Activated CD4-positive, alpha-beta T cell treated with anti-CD3 and anti-CD28 coated beads for 4 hours (primary cell): ENCODE measurements at places on chromosomes 13 and 19.

GRCh38 chr13:109804654-109805053 is 18.3 kb upstream of the IRS2 start:
- no peak for DNase-seq

DNA sequence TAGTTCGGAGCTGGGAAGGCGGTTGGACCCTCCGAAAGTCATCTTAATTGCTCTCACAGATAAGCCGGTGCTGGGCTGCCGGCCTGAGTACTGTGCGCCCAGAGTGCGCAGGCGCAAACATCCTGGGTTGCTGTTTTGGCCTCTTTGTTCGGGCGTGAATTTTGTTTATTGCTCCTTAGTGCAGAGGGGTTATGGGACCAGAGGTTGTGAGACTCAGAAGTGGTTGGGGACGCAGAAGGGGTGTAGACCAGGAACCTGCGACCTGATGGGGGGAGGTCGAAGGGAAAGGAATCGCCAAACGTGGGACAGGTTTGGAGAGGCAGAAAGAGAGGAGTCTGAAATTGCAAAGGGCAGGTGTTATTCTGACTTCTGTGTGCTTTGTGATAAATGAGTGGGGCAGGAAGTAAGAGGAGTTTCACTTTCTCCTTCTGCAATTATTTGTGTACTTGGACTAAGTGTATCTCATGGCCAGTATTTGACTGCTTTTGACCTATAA is 607 bp upstream of the ZNF566 start:
- no peak for DNase-seq

- DNase-seq = no peak
Observed at GRCh38 chr13:34667286-34668218, 274.5 kb upstream of the NBEA start.

GRCh38 chr13:61252213-61252612 is 163.4 kb downstream of the PCDH20 start:
- DNase-seq = no peak

- no peak for DNase-seq
Observed at GRCh38 chr13:76398425-76398824, 487.8 kb downstream of the KCTD12 start.

- DNase-seq = no peak
Observed at GRCh38 chr13:102141625-102142472, 260.0 kb downstream of the FGF14 start.

- no peak for DNase-seq
Observed at GRCh38 chr13:58882516-58882915, 1251.0 kb downstream of the PCDH17 start.

DNA sequence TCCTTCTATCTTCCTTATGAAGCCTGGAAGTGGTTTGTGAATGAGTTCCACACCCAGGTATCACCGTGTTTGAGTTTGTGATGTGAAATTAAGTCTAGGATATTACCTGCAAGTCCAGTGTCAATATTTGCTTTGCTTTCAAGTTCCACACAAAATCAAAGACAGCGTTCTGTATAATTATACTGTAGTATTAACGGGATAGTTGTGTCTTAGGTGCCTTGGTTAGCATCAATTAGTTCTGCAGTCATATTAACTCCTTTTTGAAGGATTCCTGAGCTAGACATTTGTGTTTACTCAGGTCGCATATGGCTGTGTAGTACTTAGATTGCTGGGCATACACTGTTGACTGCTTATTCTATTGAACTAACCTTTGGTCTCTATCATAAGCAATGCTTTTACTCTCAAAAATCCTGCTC is 54.4 kb downstream of the ERCC5 start:
- DNase-seq = no peak

- DNase-seq = peak; percentile 17
Observed at GRCh38 chr13:50893211-50893852, 16.3 kb upstream of the RNASEH2B start.

GRCh38 chr13:24916464-24916863 is 152.5 kb downstream of the RNF17 start:
- no peak for DNase-seq

GRCh38 chr13:24505756-24506155 is 6.8 kb downstream of the PARP4 start:
- no peak for DNase-seq

GRCh38 chr19:19420570-19421298 is 15.3 kb downstream of the GATAD2A start:
- DNase-seq = no peak

DNA sequence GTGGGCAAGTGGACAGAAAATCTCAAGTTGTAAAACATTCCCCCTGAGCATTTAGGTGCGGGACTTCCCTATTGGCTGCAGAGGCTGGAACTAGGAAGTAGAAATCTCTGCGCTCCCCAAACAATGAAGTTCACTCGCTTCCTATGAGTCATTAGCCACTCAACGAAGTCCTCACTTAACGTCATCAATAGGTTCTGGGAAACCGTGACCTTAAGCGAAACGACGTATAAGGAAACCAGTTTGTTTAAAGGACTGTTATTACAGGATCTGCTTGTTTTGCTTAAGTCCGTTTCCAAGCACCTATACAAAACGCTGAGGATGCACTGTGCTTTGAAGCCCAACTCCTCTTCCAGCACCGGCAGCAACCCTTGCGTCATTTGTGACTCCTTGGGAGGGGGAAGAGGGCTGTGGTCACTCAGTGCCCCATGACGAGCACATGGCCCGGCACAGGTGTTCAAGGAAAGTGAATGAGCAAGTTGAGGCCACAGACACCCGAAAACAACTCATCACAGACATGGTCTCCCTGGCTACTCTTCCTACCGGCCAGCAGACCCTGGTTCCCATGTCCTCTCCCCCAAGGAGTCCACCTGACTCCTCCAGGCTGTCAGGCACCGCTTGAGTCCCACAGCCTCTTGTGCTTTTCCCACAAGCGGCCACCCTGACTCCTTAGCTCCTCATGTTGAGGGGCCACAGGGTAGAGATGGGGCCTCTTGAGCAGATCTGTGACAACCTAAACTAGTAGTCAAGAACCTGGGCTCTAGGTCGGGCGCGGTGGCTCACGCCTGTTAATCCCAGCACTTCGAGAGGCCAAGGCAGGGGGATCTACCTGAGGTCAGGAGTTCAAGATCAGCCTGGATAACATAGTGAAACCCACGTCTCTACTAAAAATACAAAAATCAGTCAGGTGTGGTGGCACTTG is 4.8 kb downstream of the RPS16 start:
- DNase-seq = peak; percentile 51

- DNase-seq = no peak
Observed at GRCh38 chr13:98182153-98182552, 5.1 kb upstream of the RNF113B start.

- no peak for DNase-seq
Observed at GRCh38 chr13:28392428-28392827, 102.5 kb downstream of the FLT1 start.

GRCh38 chr13:39414339-39414738 is 188.7 kb downstream of the LHFPL6 start:
- DNase-seq = no peak

DNA sequence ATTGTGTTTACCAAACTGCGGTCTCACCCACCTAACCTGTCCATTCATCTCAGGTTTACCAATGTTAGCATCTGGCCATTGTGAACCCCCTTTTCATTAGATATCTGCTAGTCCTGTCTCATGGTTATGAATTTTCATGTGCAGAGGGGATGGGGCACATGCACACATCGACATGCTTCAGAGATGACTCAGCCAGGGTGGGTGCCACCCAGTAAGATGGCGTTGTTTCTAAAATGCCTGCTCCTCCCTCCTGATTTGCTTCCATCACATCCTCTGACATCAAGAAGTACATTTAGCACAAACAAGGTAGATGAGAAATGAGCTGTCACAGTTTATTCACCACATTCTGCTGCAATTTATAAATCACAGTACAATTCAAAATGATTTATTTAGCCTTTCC is 51.3 kb downstream of the GPALPP1 start:
- DNase-seq = no peak

DNA sequence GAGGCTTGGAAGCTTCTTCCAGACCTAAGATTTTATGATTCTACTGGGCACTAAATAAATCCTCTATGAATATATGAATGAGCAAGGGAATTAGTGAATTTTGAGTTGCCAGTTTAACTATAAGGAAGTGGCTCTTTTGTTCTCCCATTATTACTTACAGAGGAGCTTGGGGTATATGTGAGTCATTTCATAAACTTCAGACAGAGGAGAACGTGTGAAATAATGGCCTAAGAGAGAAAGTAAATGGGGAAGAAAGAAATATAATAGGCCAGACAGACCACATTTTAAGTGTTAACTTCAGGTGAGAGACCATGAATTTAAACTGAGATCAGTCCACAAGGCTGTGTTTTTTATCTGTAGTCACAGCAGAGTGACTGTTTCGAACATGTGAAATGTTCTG is 570.9 kb downstream of the GPC6 start:
- no peak for DNase-seq

- no peak for DNase-seq
Observed at GRCh38 chr19:40312533-40312932, 27.4 kb upstream of the AKT2 start.

GRCh38 chr13:73981595-73981994 is 152.6 kb downstream of the KLF12 start:
- DNase-seq = no peak

- DNase-seq = no peak
Observed at GRCh38 chr13:113109151-113110047, 3.8 kb downstream of the F7 start.

DNA sequence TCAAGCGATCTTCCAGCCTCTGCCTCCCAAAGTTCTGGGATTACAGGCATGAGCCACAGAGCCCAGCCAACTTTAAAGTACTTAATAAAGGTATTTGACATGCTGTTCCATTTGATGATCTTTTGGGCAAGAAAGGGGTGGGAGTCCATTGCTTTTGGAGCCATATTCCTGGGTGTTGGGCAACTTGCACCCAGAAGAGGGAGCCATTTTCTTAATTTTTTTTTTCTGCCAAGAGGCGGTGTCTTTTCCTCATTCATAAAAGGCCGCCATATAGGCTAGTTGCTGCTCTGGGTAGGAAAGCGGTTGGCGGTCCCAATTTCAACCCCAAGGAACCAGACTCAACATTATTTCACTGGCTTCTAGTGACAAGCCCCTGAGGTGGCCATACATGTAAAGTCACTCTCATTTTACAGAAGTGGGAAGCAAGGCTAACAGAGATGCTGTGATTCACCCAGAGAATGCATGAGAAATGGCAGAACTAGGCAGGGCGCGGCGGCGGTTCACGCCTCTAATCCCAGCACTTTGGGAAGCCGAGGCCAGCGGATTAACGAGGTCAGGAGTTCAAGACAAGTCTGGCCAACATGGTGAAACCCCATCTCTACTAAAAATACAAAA is 139.6 kb downstream of the CACNA1A start:
- no peak for DNase-seq

DNA sequence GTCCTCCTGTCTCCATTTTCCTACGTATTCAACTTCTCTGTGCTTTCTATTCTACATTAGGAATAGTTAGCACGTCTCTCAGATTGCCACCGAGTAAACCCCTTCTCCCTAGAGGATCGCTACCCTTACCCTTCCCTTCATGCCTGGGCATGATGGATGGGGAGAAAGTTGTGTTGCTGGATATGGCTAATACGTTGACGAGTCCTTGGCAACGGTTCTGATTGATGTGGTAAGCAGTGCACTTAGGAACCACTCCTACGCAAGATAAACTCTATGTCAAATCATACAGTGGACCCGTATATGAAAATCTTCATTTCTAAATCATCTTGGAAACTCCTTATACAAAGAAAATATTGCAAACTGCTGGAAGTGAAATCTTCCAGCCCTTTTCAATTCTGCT is 224.5 kb downstream of the EFNB2 start:
- no peak for DNase-seq

DNA sequence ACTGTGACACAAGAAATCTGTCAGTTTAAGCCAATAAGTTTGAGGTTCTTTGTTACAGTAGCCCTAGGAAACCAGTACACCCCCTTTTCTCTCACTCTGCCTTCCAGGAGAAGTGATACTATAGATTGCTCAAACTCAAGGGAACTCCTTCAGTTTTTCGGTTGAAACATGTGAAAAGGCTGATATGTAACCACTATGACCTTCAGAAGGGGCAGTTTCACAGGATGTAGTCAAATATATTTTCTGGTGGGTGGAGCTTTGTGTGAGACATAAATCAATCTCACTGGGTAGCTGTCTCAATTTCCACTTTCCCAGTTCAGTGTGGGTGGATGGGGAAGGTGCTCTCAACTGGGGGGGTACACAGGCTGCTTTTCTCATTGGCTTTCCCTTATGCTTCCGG is 41.7 kb downstream of the HTR2A start:
- no peak for DNase-seq

- peak; percentile 43 for DNase-seq
Observed at GRCh38 chr19:14147797-14148605, 11.6 kb upstream of the ASF1B start.

DNA sequence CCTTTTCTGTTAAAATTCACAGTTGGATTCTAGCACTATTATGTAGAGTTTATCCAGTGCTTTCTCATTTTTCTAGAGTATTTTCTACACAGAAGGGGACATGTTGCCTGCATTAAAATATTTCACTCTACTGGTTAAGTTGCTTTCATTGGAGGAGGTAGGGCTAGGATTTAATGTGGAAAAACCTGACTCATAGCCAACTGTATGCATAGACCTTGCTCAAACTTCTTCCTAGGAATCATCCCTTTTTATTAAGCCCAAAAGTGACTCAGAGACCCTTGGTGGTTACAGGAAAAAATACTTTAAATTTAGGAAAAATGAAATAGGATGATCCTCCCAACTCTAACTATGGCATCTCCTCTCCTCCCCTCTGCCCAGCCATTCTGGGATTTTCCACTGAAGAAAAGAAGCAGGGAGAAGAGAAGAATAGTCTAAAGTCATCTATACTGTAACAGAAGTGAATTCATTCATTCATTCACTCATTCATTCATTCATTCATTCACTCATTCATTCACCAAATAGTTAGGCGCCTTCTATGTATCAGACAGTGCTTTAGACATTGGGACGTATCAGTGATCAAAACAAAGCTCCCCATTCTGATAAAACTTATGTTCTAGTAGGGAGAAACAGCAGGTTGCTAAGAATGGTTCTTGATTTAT is 109.0 kb upstream of the HTR2A start:
- DNase-seq = no peak

- DNase-seq = no peak
Observed at GRCh38 chr19:4473011-4473762, 1.1 kb downstream of the HDGFL2 start.

GRCh38 chr19:11125994-11126685 is 29.4 kb downstream of the SPC24 start:
- peak; percentile 80 for DNase-seq

DNA sequence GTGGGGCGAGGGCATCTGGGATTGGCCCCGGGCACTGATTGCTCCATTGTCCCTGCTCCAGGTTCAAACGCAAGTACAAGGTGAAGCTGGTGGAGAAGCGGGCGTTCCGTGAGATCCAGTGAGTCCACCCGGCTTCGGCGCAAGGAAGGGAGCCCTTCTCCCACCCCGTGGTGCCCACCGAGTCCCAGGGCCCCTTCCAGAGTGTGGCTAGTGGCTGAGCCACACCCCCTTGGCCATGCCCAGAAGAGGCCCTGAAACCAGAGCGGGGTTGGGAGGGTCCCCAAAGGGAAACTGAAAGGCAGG is 11.2 kb downstream of the NOP53 start:
- no peak for DNase-seq

DNA sequence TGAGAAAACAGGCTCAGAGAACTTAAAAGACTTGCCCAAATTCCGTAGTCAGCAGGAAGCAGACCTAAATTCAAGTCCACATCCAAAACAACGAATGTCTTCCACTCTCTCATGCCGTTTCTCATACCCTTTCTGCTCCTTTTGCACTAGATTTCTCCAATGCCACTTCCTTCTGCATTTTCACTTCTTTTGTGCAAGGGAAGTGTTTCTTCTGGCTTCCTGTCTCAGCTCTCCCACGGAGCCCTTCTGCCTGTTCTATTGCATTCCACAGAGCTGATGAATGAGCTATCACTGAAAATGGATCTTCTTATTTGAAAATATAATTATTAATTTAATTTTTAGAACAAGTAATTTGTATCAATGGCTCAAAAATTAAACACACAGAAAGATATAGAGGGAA is 56.1 kb upstream of the STK24 start:
- DNase-seq = no peak
